ENCODE measurements at places on chromosomes 7 and 10.

DNA sequence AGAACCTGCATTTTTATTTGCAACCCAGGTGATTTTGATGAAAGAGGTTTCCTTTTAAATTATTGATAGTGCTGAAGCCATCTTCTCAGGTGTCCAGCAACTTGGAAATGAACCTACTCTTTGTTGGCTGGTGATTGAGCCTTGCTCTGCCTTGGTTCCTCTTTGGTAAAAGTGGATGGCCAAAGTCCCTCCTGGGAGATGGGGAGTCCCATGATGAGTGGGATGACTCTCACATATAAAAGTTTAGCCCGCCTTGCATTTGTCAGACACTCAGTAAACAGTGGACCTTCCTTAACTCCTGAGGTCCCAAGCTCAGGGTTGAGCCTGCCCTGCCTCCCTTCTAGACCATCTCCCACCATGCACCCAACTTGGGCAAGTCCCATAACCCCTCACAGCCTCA, 28.9 kb upstream of the KAT6B start:
- no peak for DNase-seq

DNA sequence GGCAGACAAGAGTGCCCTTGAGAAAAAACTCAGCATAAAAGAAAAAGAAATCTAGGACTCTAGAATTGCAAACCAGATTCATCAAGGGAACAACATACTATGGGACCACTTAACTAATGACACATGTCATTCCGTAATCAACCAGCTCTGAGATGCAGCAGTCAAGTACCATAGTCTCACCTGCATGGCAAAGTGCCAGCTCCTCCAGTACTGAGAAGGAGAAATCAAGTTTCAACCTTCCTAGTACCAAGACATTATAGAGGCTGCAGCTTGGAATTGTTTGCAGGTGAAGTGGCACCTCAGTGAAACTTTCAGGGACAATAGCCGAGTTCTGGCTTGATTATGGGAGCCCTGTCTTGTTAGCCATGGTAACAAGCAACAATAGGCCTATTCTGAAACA, 11.5 kb downstream of the STEAP1 start:
- DNase-seq: no peak

DNA sequence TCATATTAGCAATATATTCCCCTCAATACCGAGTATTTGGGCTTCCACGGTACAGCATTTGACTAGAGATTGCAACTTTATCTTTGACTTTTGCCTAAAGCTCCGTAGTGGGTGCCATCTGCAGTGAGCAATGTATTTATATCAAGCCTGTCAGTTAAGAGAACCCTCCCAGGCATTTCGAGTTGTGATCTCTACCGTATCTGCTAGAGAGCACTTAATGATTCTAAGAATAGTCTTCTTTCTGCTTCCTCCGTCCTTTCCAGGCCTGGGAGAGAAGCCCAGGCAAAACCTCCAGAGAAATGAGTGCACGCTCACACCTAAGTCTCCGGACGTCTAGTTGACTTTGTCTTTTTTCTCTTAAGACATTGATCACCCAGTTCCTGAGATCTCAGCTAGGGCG, 210.6 kb downstream of the KLF6 start:
- no peak for DNase-seq

DNA sequence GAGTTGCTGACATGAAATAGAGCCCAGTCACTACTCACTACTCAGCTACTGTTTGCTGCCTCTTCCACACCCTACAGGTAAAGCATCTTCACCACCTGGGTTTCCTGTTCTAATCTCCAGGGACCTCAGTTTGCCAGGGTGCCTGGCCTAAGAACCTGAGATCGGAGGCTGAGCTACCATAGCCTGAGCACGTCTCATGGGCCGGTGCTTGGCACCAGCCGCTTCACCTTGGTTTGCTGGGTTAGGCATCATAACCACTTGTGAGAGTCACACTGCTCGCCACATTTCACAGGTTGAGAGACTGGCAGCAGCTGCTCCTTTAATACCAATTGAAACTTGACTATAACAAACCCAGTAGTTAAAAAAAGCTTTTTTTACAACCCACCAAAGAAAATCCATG, 75.1 kb downstream of the EMX2 start:
- DNase-seq: no peak
